Pancreas (tissue), 10 donors: ENCODE measurements at places on chromosomes 3 and 15. TPM values are rescaled to one million over a fixed set of nuclear protein-coding genes. Genes with fewer than 3 reads are reported as not detected.

- no peaks in the 10 kb centered on the region for H3K4me1 ChIP-seq
- no peaks in the 10 kb centered on the region for H3K36me3 ChIP-seq
- no peak overlapping the region for H3K4me3 ChIP-seq
- no peak for DNase-seq
- H3K27ac ChIP-seq = no peak overlapping the region
- no peaks in the 10 kb centered on the region for H3K27me3 ChIP-seq
These were observed 23.6 kb upstream of the CAV3 start for GRCh38 chr3:8709801-8710507.

DNA sequence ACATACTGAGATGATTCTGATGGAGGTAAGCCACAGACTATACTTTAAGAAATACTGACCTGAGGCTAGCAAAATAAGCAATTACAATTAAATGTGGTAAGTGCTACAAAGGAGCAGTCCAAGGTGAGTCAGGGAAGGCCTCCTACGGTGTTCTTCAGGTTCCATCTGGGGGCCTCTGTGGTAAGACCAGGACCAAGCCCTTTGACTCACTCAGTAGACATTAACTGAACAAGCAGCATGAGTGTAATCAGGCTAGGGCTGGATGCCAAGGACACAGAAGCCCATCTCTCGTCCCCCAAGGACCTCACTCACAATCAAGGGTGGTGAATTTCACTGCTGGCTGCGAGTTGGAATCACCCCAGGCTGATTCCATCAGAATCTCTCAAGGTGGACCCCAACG, 37.3 kb downstream of the DZIP1L start:
- H3K4me3 ChIP-seq = no peak overlapping the region
- no peaks in the 10 kb centered on the region for H3K36me3 ChIP-seq
- H3K27ac ChIP-seq = no peak overlapping the region
- H3K27me3 ChIP-seq = no peaks in the 10 kb centered on the region
- DNase-seq = no peak

- no peaks in the 10 kb centered on the region for H3K36me3 ChIP-seq
- H3K27ac ChIP-seq = no peak overlapping the region
- peak; percentile 5 for DNase-seq
- no peak overlapping the region for H3K4me3 ChIP-seq
- H3K27me3 ChIP-seq = no peaks in the 10 kb centered on the region
- H3K4me1 ChIP-seq = no peaks in the 10 kb centered on the region
These were observed 61.0 kb downstream of the PLXNA1 start for GRCh38 chr3:127043731-127044510.

DNA sequence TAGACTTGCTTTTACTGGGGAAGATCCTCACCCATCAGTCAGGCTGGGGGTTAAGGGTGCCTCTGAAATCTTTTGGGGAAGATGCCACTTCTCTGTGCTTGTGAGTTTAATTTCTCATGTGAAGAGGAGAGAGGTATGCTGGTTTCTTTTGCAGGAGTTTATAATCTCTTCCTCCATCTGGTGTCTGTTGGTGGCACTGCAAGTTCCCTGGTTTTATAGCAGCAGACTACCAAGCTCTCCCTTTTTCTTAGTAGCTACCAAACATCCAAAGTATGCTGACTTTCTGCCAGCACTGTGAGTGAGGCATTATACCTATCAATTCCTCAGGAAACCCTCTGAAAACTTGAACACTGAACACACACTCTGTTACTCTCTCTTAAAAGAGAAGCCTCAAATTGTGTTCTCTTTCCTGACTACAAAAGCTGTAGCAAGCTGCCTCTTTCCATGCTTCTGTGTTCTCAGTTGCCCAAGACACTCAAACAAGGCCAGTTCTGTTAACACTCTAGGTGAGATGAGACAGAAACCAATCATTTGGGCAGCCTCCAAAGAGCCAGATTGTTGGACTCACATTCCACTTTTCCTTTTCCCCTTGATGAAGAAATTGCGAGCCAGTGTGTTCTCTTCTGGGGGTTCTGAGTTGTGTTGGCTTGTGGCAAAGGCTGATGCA, 299.5 kb downstream of the GAP43 start:
- no peak overlapping the region for H3K27ac ChIP-seq
- H3K4me3 ChIP-seq = no peak overlapping the region
- H3K4me1 ChIP-seq = no peaks in the 10 kb centered on the region
- H3K36me3 ChIP-seq = no peaks in the 10 kb centered on the region

DNA sequence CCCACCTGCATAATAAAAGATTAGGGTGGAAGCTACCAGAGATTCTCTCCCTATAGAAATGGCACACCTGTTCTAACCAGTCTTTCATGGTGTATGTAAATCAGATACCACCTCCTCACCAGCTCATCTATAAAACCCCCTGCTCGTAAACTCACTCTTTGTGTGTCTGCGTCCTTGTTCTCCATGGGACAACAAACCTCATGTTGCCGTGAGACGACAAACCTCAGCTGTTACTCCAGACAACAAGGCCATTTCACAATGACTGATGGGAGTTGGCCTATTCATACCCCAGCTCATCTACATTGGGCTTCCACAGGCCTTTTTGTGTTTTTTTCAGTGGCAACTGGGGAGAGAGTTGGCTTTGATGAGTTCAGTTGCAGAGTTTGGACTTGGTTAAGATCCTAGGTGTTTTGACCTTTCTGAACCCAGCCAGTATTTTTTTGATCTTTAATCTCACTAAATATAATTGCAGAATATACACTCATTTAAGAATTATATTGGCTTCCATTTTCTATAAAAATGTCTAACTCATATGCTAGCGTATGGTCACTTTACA, 96.6 kb upstream of the LRIG1 start:
- H3K27me3 ChIP-seq = no peaks in the 10 kb centered on the region
- no peaks in the 10 kb centered on the region for H3K4me1 ChIP-seq
- no peak for DNase-seq
- no peaks in the 10 kb centered on the region for H3K36me3 ChIP-seq
- no peak overlapping the region for H3K4me3 ChIP-seq

GRCh38 chr3:53264718-53265117, 8.9 kb upstream of the TKT start:
- H3K36me3 ChIP-seq = no peaks in the 10 kb centered on the region
- no peaks in the 10 kb centered on the region for H3K27me3 ChIP-seq
- no peak for DNase-seq
- H3K4me3 ChIP-seq = no peak overlapping the region

- peak within 1 kb of the TSS; percentile 45 for H3K27ac ChIP-seq
- peak within 1 kb of the TSS; percentile 81 for H3K4me3 ChIP-seq
- peaks cover 10% of the 10 kb centered on the region for H3K36me3 ChIP-seq
- no peaks in the 10 kb centered on the region for H3K27me3 ChIP-seq
These were observed at the start of gene ZNF662 for GRCh38 chr3:42906070-42906847. ZNF662 (plus strand) TSS chr3:42906142; CDS start chr3:42908115, 1,973 bp downstream.

DNA sequence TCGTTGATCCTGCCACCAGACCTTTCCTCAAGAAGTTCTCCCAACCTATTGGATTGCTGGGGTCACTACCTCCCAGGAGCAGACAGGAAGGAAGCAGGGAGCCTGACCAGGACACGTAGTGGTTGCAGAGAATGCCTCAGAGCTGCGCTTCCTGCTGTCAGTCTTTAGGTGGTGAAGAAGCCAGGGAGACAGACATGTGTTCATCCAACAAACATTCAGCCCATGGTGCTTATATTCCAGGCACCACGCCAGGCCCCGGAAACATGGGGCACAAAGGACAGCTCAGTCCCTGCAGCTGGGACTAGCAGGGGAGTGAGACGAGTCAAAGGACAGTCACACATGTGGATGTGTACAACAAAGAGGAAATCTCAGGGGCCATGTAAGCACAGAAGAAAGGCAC, 26.0 kb upstream of the CORO2B start:
- H3K4me3 ChIP-seq = no peak overlapping the region
- H3K36me3 ChIP-seq = no peaks in the 10 kb centered on the region
- no peak overlapping the region for H3K27ac ChIP-seq
- H3K4me1 ChIP-seq = no peaks in the 10 kb centered on the region

DNA sequence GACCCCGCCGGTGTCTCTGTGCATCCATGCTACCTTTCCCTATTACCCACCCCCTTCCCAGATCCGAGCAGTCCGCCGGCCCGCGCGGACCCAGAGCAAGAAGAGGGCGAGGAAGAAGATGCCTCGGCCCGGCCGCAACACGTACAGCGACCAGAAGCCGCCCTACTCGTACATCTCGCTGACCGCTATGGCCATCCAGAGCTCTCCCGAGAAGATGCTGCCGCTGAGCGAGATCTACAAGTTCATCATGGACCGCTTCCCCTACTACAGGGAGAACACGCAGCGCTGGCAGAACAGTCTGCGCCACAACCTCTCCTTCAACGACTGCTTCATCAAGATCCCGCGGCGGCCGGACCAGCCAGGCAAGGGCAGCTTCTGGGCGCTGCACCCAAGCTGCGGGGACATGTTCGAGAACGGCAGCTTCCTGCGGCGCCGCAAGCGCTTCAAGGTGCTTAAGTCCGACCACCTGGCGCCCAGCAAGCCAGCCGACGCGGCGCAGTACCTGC, 788 bp downstream of the FOXB1 start:
- H3K4me1 ChIP-seq = peaks cover 17% of the 10 kb centered on the region
- peak; percentile 60 for DNase-seq
- no peak overlapping the region for H3K4me3 ChIP-seq
- no peak overlapping the region for H3K27ac ChIP-seq
- H3K27me3 ChIP-seq = peaks cover 53% of the 10 kb centered on the region
- no peaks in the 10 kb centered on the region for H3K36me3 ChIP-seq

GRCh38 chr15:89575656-89576416, 567 bp downstream of the TICRR start:
- H3K4me3 ChIP-seq = peak overlapping the region; percentile 60
- no peaks in the 10 kb centered on the region for H3K27me3 ChIP-seq

DNA sequence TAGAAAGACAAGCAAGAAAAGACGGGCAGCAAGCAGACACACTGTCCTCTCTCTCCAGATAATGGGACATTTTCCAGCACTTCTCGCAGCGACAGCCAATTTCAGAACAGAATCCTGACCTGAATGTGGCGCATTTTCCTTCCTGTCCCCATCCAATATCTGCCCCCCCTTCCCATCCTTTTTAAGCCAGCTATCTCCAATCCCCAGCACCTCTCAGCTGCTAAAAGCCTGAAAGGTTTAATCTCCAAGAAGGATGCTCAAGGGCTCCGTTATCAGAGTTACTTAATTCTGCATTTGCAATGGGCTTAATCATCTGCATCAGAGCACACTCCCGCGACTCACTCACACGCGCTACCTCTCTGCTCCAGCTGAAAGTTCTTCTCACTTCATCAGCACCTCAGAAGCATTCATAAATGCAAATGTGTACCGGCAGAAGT, 50.5 kb downstream of the SRGAP3 start:
- no peak overlapping the region for H3K4me3 ChIP-seq
- no peaks in the 10 kb centered on the region for H3K27me3 ChIP-seq
- no peaks in the 10 kb centered on the region for H3K4me1 ChIP-seq
- no peak for DNase-seq

DNA sequence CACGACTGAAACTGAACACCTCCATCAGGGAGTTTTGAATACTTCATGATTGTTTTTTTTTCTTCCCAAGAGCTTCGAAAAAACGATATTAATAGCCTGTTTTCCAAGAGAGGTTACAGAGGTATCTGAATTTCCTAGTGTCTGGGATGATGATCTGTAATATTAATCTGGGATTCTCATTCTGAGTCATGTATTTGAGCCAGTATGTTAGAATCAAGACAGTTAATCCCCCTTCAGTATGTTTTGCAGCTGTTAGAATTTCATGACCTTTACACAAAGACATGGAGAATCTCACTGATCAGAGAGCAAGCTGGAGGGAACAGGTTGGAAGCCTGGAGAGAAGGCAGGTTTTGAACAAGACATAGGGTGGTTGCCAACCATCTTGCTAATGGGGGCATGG, 234.5 kb upstream of the GAP43 start:
- no peak for DNase-seq
- H3K27me3 ChIP-seq = no peaks in the 10 kb centered on the region
- H3K4me3 ChIP-seq = no peak overlapping the region
- H3K27ac ChIP-seq = no peak overlapping the region
- H3K36me3 ChIP-seq = no peaks in the 10 kb centered on the region

- peaks cover 15% of the 10 kb centered on the region for H3K4me1 ChIP-seq
- no peak overlapping the region for H3K27ac ChIP-seq
- H3K4me3 ChIP-seq = no peak overlapping the region
- no peaks in the 10 kb centered on the region for H3K27me3 ChIP-seq
These were observed 16.4 kb downstream of the PXYLP1 start for GRCh38 chr3:141248064-141248463.

- no peaks in the 10 kb centered on the region for H3K4me1 ChIP-seq
- H3K36me3 ChIP-seq = no peaks in the 10 kb centered on the region
- no peak overlapping the region for H3K4me3 ChIP-seq
- H3K27ac ChIP-seq = no peak overlapping the region
- peak; percentile 66 for DNase-seq
These were observed 35.2 kb downstream of the SLC6A20 start for GRCh38 chr3:45760878-45761711.

DNA sequence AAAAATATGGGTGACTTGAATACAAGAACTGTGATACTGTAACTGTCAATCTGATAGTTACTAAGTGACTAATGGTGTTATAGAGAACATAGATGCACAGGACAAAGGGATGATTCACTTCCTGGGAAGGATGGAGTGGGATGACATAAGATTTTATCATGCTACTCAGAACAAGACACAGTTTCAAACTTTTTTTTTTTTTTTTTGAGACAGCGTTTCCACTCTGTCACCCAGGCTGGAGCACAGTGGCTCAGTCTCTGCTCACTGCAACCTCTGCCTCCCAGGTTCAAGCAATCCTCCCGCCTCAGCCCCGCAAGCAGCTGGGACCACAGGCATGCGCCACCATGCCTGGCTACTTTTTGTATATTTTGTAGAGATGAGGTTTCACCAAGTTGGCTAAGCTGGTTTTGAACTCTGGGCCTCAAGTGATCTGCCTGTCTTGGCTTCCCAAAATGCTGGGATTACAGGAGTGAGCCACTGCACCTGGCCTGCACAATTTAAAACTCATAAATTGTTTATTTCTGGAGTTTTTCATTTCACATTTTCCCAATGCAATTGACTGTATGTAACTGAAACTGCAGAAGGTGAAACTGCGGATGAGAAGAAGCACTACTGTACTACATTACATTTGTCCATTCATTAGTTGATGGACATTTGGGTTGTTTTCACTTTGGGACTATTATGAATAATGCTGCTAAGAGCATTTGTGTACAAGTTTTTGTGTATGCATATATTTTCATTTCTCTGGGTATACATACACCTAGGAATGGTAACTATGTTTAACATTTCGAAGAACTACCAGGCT, 40.6 kb downstream of the ADIPOQ start:
- no peak overlapping the region for H3K4me3 ChIP-seq
- no peaks in the 10 kb centered on the region for H3K4me1 ChIP-seq
- H3K27ac ChIP-seq = no peak overlapping the region

- H3K4me3 ChIP-seq = no peak overlapping the region
- no peaks in the 10 kb centered on the region for H3K36me3 ChIP-seq
- no peaks in the 10 kb centered on the region for H3K27me3 ChIP-seq
- H3K27ac ChIP-seq = no peak overlapping the region
These were observed 24.4 kb downstream of the MOBP start for GRCh38 chr3:39491733-39492350.

Gene SUSD5
- polyA plus RNA-seq = 0.11 TPM

Gene MAP1A
- 1.7 TPM for polyA plus RNA-seq

Gene DLG1
- 20.5 TPM for polyA plus RNA-seq

Gene CEMIP
- 0.07 TPM for polyA plus RNA-seq

Gene CHAC1
- polyA plus RNA-seq = 2.5 TPM
